Aorta (tissue), 5 donors: ENCODE measurements at places on chromosomes 1 and 21. TPM values are rescaled to one million over a fixed set of nuclear protein-coding genes. Genes with fewer than 3 reads are reported as not detected.

Gene VPS45
- total RNA-seq, result 58.2 TPM

Gene OR2M3
- not detected for total RNA-seq

Gene BCAN
- total RNA-seq, result not detected

Gene S100A9
- total RNA-seq, result 276 TPM

Gene RNU1-2
- 8,154 TPM for total RNA-seq

Gene H6PD
- total RNA-seq, result 65.4 TPM

DNA sequence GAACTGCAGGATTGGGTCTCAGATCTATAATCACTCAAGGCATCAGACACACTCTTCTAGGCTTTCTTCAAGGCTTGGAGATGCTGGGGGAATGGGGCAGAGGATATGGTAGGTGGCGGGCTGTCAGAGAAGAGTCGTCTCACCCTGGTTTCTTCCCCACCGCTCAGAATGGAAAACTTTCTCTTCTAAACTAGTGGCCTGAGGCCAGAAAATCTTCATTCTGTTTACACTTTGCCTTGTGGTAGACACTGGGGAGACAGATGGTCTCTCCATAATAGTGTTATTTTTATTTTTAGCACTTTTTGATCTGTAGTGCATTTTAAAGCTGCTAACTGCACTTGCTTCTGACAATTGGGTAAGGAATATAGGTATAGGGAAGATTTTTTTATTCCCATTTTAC, 2.6 kb downstream of the PRELP start:
- DNase-seq, result no peak

DNA sequence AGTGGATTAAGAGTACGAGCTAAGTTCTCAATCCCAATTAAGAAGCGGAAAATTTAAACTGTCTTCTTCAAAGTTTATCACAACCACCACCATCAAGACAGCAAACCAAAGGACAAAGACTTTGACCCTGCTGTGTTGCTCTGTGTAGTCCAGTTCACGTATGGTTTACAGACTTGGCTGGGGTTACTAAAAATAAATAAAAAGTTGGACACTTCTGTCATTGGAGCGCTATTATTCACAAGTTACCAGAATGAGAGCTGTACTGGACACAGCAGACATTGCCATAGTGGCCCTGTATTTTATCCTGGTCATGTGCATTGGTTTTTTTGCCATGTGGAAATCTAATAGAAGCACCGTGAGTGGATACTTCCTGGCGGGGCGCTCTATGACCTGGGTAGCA, 21.6 kb downstream of the MRPS6 start:
- DNase-seq, result no peak

DNA sequence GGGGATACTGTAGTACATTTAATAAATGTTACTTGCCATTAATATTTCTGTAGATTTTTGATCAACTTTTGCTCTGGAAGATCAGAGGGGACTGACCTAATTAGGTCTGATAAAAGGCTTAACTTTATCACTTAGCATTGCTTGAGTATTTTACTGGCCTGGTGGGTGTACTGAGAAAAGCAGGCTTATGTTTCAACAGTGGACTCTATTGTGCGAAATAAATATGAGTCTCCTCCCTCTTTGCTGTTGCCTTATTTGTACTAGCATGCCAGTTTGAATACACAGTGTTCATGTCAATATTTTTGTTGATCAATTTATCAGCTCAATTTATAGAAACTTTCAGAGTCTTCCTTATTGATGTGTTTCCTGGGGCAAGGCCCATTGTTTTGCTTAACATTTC, 49.1 kb downstream of the EBNA1BP2 start:
- DNase-seq, result no peak

- no peak for DNase-seq
Observed at GRCh38 chr1:145758575-145758974, 39.3 kb downstream of the CD160 start.

DNA sequence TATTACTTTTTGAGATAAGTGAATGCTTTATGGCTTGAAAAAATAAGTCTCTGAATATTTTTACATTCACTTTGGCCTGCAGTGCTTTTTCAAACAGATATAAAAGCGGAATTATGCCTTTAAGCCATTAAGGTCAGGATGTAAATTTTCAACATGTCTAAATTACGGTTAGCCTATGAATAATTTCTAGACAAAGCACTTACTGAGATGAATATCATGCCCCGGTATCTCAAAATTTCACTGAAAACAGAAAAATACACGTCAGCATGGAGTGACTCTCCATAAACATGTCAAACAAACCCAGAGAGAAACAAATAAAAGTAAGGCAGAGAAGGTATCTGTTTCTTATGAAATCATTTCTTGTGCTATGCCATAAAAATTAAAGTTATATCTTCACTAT, 853.9 kb downstream of the KCNT2 start:
- DNase-seq, result no peak

- DNase-seq, result no peak
Observed at GRCh38 chr1:14888374-14888773, 265.2 kb upstream of the TMEM51 start.

DNA sequence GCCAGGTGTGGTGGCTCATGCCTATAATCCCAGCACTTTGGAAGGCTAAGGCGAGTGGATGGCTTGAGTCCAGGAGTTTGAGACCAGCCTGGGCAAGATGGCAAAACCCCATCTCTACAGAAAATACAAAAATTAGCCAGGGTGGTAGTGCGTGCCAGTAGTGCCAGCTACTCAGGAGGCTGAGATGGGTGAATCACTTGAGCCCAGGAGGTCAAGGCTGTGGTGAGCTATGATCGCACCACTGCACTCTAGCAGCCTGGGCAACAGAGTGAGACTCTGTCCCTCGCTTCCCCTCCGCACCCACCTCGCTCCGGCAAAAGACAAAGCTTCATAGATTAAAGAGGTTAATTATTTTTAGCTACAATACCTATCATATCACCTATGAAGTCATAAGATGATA, 100.0 kb downstream of the HHAT start:
- no peak for DNase-seq

- no peak for DNase-seq
Observed at GRCh38 chr1:212225871-212226302, 59.3 kb upstream of the PPP2R5A start.

DNA sequence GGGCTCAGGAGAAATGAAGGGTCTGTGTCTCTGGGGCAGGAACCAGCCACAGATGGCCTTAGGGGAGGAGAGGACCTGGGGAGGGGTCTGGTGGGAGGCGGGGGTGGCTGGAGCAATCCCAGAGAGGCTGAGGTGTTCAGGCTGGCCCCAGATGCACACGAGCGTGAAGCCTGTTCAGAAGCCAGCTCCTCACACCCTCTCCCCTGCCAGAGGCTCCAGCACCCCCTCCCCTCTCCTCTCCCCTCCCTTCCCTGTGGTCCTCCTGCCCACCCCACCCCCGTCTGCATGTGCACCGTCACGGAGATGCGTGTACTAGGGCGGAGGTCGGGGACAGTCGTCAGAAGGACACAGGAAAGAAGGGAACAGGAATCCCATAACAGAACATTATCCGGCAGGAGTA, 115.0 kb upstream of the COL6A1 start:
- no peak for DNase-seq

DNA sequence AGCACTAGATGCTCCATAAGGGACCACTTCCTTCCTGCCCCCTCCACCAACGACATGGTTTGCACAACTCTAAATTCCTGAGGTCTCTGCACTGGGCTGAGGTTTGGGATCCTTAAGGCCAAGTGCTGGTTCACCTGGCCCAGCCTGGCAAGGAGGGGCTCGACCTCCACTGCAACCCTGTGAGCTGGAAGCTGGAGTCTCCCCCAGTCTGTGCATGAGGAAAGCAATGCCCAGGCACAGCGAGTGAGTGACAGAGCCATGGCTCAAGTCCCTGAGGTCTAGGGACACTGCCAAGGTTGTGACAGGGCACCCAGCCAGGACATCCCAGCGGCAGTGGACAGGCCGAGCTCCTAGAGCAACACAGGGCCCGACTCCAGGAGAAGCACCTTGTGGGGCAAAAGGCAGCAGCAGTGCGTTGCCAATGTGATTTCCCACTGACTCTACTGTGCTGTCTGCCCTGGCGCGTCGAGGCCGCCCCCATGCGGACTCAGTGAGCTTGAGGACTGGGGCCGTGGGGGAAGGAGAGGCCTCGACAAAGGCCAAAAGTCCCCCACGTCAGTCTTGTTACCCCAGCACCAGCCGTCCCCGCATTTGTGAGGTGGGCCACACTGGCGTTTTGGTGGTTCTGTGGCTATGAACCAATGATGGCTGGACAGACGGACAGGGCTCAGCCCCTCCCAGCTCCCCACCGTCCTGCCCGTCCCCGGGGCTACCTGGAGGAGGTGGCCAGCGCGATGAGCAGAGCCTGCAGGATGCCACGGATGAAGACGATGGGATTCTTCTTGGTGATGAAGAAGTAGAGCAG, 30.0 kb downstream of the PODN start:
- no peak for DNase-seq

GRCh38 chr1:201690528-201690927, 138.4 kb upstream of the IPO9 start:
- peak; percentile 2 for DNase-seq

GRCh38 chr1:68916221-68916902, 419.5 kb upstream of the DEPDC1 start:
- DNase-seq, result peak; percentile 60
